RKO (cell line): ENCODE measurements at places on chromosomes 2 and 18.
A peak's percentile ranks its signal among the peaks of the same experiment; 100 is the strongest.

DNA sequence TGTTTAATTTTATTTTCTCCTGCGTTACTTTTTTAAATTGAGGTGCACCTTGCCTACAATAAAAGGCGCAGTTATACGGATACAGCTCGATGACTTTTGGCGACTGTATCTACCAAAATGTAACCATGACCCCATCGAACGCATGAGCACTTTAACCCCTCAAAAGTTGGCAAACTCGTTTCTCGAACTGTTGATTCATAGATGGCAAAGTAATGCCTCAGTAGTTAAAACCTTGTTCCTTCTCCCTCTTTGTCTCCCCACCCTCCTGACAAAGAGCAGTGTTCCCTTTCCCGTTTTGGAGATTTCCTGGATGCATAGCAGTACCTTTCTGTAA lies 577 bp downstream of the MOGAT1 start:
- DNase-seq = no peak

GRCh38 chr2:10303181-10303693 lies 533 bp downstream of the HPCAL1 start:
- peak; percentile 35 for DNase-seq

- no peak for DNase-seq
Observed at GRCh38 chr2:121346407-121346806, 61.4 kb upstream of the TFCP2L1 start.

GRCh38 chr18:21444465-21445212 lies 155.9 kb downstream of the ESCO1 start:
- DNase-seq = peak; percentile 66

- DNase-seq = no peak
Observed at GRCh38 chr2:20264629-20265028, 39.7 kb upstream of the SDC1 start.
